ENCODE measurements at places on chromosomes 5 and 9.

GRCh38 chr5:144002876-144003275, 167.6 kb downstream of the YIPF5 start:
- H3K27me3 ChIP-seq: no peaks in the 10 kb centered on the region
- H3K4me1 ChIP-seq: no peaks in the 10 kb centered on the region
- H3K4me3 ChIP-seq: no peak overlapping the region
- H3K36me3 ChIP-seq: no peaks in the 10 kb centered on the region
- H3K27ac ChIP-seq: no peak overlapping the region

DNA sequence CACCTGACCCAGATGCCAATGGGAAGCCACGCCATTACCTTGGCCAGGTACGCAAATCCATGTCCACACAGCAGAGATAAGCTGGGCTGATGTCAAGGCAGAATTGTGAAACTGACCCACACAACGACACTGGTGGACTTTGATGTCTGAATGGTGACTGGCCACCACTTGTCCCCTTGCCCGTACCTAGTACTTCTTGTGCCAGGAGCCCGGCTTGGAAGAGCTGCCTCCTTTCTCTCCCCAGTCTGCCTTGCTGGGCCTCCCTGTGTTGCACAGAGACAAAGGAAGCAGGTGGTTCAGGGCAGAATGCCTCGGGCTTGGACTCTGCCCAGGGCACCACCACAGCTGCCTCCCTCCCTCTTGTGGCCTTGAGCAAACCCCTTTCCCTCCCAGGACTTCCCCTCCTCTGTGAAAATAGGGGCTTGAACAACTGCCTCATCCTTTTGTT, 23.3 kb downstream of the PTGES2 start:
- H3K36me3 ChIP-seq: peaks cover 51% of the 10 kb centered on the region
- no peaks in the 10 kb centered on the region for H3K27me3 ChIP-seq
- no peak overlapping the region for H3K27ac ChIP-seq
- DNase-seq: no peak
- peaks cover 58% of the 10 kb centered on the region for H3K4me1 ChIP-seq

- no peak overlapping the region for H3K4me3 ChIP-seq
- no peaks in the 10 kb centered on the region for H3K27me3 ChIP-seq
- no peaks in the 10 kb centered on the region for H3K4me1 ChIP-seq
- H3K27ac ChIP-seq: no peak overlapping the region
Observed at GRCh38 chr5:9398227-9398626, 147.6 kb downstream of the SEMA5A start.

DNA sequence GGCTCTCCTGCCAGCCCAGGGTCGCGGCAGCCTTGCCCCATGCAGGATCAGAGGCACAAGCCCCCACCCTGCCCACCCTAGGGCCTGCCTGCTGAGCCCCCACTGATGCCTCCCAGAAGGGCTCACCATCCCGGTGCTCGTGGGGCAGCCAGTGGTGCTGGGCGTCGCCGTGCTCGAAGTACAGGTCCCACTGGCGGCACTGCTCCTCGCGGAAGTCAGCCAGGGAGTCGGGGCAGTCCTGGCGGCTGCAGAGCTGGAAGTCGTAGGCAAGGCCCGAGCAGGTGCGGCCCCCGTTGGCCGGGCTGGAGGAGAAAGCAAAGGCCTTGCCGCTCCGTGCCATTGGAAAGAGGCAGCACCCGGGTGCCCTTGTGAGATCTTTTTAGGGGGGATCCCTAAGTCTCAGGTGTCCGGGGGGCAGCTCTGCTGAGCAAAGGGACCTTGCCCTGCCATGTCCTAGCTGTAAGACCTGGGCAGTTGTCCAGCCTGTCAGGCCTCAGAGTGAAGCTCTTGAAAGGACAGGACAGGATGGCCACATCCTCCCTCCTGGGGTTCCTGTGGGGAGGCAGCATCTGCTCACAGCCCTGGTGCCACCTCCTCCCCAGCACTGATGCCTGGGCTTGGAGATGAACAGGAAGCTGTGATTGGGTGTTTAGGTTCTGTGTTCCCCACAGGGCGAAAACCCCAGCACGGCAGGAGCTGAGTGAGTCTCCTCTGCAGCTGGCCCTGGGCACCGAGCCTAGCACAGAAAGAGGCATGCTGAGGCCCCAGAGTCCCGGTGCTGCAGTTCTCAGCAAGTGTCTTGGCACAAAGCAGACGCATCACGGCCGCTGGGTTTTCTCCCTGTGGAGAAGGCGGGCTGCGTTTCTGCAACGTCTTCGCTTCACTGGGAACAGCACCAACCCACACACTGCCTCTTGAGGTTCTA, 77.7 kb downstream of the ZNF354C start:
- peaks cover 2% of the 10 kb centered on the region for H3K36me3 ChIP-seq
- H3K27ac ChIP-seq: no peak overlapping the region
- H3K4me1 ChIP-seq: peaks cover 10% of the 10 kb centered on the region
- H3K4me3 ChIP-seq: no peak overlapping the region
- DNase-seq: no peak

GRCh38 chr9:4059437-4059836, 240.4 kb downstream of the GLIS3 start:
- H3K27me3 ChIP-seq: no peaks in the 10 kb centered on the region
- H3K4me1 ChIP-seq: no peaks in the 10 kb centered on the region
- H3K27ac ChIP-seq: no peak overlapping the region
- DNase-seq: no peak

GRCh38 chr9:14373336-14373666, 59.4 kb upstream of the NFIB start:
- H3K27me3 ChIP-seq: no peaks in the 10 kb centered on the region
- H3K27ac ChIP-seq: no peak overlapping the region
- no peaks in the 10 kb centered on the region for H3K36me3 ChIP-seq
- H3K4me1 ChIP-seq: no peaks in the 10 kb centered on the region
- DNase-seq: no peak
- H3K4me3 ChIP-seq: no peak overlapping the region

DNA sequence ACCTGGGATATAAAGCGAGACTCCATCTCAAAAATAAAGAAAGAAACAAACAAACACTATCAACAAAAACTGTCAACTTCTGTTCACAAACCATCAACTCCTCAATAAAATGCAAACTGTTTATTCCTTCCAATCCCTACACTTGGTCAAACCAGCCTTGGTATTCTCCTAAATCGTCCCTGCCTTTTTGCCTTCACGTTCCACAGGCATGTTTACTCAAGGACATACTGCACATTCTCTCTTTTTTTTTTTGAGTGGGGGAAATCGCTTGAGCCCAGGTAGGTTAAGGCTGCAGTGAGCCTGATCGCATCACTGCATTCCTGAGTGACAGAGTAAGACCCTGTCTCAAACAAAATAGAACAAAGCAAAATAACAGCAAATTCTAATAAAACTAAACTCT, 13.0 kb downstream of the UBAP2 start:
- no peak overlapping the region for H3K4me3 ChIP-seq
- peaks cover 5% of the 10 kb centered on the region for H3K4me1 ChIP-seq
- H3K27me3 ChIP-seq: no peaks in the 10 kb centered on the region
- H3K27ac ChIP-seq: no peak overlapping the region
- H3K36me3 ChIP-seq: peaks cover 23% of the 10 kb centered on the region
- DNase-seq: no peak

GRCh38 chr9:37968228-37968701, 64.3 kb upstream of the SLC25A51 start:
- no peaks in the 10 kb centered on the region for H3K4me1 ChIP-seq
- DNase-seq: no peak
- H3K27me3 ChIP-seq: peaks cover 3% of the 10 kb centered on the region
- no peak overlapping the region for H3K4me3 ChIP-seq
- H3K27ac ChIP-seq: no peak overlapping the region

DNA sequence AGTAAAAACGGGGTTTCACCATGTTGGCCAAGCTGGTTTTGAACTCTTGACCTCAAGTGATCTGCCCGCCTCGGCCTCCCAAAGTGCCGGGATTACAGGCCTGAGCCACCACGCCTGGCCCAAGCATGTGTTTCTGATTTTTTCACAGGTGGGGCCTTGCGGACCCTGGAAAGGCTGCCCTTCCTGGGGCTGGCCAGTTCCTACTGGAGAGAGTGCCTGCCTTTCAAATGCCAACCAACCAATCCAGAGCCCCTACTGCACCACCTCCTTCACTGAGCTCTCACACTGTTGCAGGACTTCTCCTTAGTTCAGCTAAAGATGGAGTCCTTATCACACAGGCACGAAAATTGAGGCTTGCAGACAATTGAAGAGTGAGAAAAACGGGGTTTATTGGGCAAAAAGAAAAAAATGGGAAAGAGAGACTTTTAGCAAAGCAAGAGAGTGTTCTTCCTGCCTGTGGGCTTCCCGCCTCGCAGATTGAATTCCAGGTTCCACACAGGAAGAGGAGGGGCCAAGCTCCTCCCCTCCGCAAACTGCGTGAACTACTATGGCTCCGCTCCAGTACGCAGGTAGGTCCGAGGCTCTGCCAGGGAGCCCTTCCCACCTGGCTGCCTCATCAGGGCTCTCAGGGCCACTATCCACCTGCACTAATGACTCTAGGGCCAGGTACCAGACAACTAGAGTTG, 8.3 kb upstream of the CMBL start:
- no peak for DNase-seq
- H3K27me3 ChIP-seq: peaks cover 20% of the 10 kb centered on the region
- H3K36me3 ChIP-seq: no peaks in the 10 kb centered on the region
- no peaks in the 10 kb centered on the region for H3K4me1 ChIP-seq
- H3K27ac ChIP-seq: no peak overlapping the region

- no peaks in the 10 kb centered on the region for H3K27me3 ChIP-seq
- peaks cover 18% of the 10 kb centered on the region for H3K36me3 ChIP-seq
- DNase-seq: no peak
Observed at GRCh38 chr5:115260248-115260647, 2.4 kb downstream of the PGGT1B start.

DNA sequence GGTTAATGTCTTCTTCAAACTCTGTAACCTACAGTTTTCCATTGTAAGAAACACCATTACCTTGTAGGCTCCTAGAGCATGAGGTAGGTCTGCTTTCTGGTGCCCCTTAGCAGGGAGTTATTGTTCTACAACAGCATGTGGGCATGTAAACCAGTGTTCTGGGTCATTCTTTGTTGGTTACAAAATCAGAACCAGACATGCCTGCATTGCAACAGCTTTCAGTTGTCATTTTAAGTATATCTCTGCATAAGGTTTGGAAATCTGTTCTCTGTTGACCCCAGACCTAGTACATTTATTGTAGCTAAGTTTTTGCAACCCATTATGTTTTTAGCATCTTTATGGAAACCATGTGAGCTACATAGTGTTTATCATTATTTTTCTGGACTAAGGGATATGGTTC, 10.9 kb downstream of the RGMB start:
- H3K4me3 ChIP-seq: no peak overlapping the region
- DNase-seq: no peak
- H3K27ac ChIP-seq: no peak overlapping the region
- H3K27me3 ChIP-seq: peaks cover 3% of the 10 kb centered on the region

- peaks cover 7% of the 10 kb centered on the region for H3K4me1 ChIP-seq
- no peak for DNase-seq
- no peak overlapping the region for H3K27ac ChIP-seq
- no peak overlapping the region for H3K4me3 ChIP-seq
- no peaks in the 10 kb centered on the region for H3K27me3 ChIP-seq
- H3K36me3 ChIP-seq: peaks cover 1% of the 10 kb centered on the region
Observed at GRCh38 chr9:20028192-20028848, 239.5 kb upstream of the SLC24A2 start.

GRCh38 chr5:73337586-73338255, 110.9 kb downstream of the FOXD1 start:
- no peak for DNase-seq
- no peak overlapping the region for H3K4me3 ChIP-seq
- H3K4me1 ChIP-seq: no peaks in the 10 kb centered on the region
- H3K36me3 ChIP-seq: no peaks in the 10 kb centered on the region

DNA sequence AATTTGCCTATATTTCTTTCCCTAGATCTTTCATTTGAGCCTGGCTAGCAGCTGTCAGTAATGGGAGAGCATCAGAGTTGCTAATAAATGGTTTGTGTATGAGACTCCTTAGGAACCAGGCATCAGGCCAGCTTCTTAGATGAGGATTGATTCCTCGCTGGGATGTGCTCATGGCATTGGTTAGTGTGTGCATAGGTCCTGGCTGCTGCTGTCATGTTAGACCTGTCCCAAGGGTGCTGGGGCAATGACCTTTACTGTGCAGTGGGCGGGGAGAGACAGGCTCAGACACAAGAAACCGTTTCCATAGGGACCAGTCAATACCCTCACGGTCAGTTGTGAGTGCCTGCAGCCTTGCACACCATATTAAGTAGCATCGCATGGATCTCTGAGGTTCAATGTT, 112.3 kb upstream of the NR3C1 start:
- no peak overlapping the region for H3K4me3 ChIP-seq
- DNase-seq: no peak
- no peaks in the 10 kb centered on the region for H3K27me3 ChIP-seq
- no peak overlapping the region for H3K27ac ChIP-seq
- no peaks in the 10 kb centered on the region for H3K4me1 ChIP-seq

DNA sequence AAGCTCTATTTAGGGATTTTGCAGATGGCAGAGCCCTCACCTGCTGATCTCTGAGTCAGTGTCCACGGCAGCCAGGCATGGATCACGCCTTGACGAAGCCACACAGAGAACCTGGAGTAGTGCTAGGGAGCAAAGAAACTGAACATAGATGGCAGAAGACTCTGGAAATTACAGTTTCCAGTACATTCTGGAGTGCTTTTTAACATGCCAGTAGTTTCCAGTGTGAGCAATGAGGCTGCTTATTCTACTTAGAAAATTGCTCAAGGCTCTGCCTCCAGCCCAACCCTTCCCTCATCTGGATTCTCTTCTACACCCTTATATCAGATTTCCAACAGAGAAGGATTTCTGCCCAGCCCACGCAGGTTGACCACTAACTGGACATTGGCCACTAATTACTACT, 203.3 kb downstream of the ADAMTS12 start:
- no peak for DNase-seq
- H3K4me1 ChIP-seq: no peaks in the 10 kb centered on the region
- H3K4me3 ChIP-seq: no peak overlapping the region
- peaks cover 10% of the 10 kb centered on the region for H3K27me3 ChIP-seq
- H3K27ac ChIP-seq: no peak overlapping the region

- no peak overlapping the region for H3K27ac ChIP-seq
- no peak for DNase-seq
- H3K4me3 ChIP-seq: no peak overlapping the region
- H3K27me3 ChIP-seq: peaks cover 9% of the 10 kb centered on the region
- H3K4me1 ChIP-seq: no peaks in the 10 kb centered on the region
- no peaks in the 10 kb centered on the region for H3K36me3 ChIP-seq
Observed at GRCh38 chr9:93210324-93210973, 26.5 kb downstream of the WNK2 start.

- peak overlapping the region; percentile 93 for H3K4me3 ChIP-seq
- H3K4me1 ChIP-seq: peaks cover 46% of the 10 kb centered on the region
- H3K27ac ChIP-seq: peak overlapping the region; percentile 86
Observed at GRCh38 chr9:5832071-5832537, 813 bp downstream of the ERMP1 start.

- H3K27me3 ChIP-seq: no peaks in the 10 kb centered on the region
- H3K27ac ChIP-seq: no peak overlapping the region
- H3K4me1 ChIP-seq: no peaks in the 10 kb centered on the region
- no peaks in the 10 kb centered on the region for H3K36me3 ChIP-seq
- DNase-seq: no peak
Observed at GRCh38 chr5:4511996-4512656, 628.0 kb upstream of the ADAMTS16 start.

- H3K4me1 ChIP-seq: no peaks in the 10 kb centered on the region
- peaks cover 6% of the 10 kb centered on the region for H3K36me3 ChIP-seq
- no peaks in the 10 kb centered on the region for H3K27me3 ChIP-seq
- DNase-seq: no peak
- H3K27ac ChIP-seq: no peak overlapping the region
Observed at GRCh38 chr9:94829380-94830070, 103.0 kb downstream of the AOPEP start.
